ENCODE measurements at places on chromosomes 5 and 9.

GRCh38 chr9:102461156-102461819, 533.8 kb upstream of the CYLC2 start:
- DNase-seq = no peak

GRCh38 chr5:98968056-98968564, 39.3 kb upstream of the CHD1 start:
- no peak for DNase-seq

- peak; percentile 92 for DNase-seq
These were observed 1152.9 kb upstream of the CDH6 start for GRCh38 chr5:30040488-30041118.

DNA sequence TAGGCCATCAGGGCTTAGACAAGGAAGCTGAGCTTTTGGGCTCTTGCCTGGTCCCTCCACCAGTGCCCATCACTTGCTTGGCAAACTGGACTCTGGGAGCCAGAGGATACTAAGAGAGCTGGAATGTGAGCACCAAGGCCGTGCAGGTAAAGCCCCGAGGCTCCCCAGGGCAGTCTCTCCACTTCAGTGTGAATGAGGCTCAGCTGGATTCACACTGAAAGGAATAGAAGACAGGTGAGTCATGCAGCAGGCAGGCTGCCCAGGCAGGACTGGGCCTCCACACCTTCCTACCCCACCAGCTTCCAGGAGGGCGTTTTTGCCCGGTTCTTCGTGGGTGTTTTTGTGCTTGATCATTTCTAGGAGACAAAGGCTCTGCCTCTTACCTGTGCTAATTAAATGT, 7.3 kb upstream of the CTSV start:
- DNase-seq = no peak

DNA sequence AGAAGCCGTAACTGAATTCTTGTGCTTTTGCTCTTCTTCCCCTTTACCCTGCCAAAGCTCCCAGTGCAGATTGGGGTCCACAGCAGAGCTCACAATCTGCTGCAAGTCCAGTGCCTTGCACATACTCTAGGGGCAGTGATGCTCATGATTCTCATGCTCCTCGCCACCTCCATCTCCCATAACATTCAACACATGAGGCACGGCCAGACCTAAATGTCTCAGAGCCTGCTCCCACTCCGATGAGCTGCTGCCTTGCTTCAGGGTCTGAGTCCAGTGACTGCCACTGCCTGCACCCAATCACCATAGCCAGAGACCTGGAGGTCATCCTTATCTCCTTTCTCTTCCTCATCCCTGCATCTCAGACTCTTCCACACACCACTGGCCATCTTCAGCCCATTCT, 10.5 kb downstream of the CSF1R start:
- DNase-seq = no peak

DNA sequence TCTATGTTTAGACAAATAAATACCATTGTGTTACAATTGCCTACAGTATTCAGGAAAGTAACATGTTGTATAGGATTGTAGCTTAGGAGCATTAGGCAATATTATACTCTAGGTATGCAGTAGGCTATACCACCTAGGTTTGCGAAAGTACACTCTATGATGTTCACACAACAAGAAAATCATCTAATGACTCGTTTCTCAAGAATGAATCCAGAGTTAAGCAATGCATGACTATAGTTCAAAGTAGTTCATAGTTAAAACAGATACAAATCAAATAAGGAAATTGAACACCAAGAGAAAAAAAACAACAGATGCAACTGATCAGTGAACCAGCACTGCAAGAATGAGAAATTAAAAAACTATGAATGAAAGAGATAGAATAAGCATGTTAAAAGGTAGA, 27.6 kb upstream of the ABLIM3 start:
- no peak for DNase-seq

- DNase-seq = no peak
These were observed 47.3 kb downstream of the PFDN1 start for GRCh38 chr5:140255460-140256157.

GRCh38 chr9:128419061-128419925, 1.4 kb upstream of the CERCAM start:
- DNase-seq = peak; percentile 48

- peak; percentile 83 for DNase-seq
These were observed 21.5 kb downstream of the C9orf57 start for GRCh38 chr9:72038890-72039410.
